ENCODE measurements at places on chromosomes 16 and 17.

DNA sequence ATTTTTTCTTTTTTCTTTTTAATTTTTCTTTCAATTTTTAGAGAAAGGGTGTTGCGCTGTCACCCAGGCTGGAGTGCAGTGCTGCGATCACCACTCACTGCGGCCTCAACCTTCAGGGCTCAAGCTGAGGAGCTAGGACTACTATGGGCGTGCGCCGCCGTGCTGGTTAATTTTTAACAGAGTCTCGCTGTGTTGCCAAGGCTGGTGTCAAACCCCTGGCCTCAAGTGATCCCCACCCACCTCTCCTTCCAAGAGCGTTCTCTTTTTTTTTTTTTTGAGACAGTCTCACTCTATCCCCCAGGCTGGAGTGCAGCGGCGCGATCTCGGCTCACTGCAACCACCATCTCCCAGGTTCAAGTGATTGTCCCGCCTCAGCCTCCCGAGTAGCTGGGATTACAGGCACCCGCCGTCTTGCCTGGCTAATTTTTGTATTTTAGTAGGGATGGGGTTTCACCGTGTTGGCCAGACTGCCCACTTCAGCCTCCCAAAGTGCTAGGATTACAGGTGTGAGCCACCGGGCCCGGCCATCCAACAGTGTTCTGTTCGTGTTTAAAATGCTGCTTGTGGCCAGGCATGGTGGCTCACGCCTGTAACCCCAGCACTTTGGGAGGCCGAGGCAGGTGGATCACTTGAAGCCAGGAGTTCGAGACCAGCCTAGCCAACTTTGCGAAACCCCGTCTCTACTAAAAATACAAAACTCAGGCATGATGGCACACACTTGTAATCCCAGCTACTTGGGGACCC is 14.5 kb upstream of the RPL13 start:
- no peak for DNase-seq

- peak; percentile 16 for DNase-seq
Observed at GRCh38 chr17:13359774-13360173, 242.0 kb downstream of the HS3ST3A1 start.

GRCh38 chr17:60160829-60161501 is 11.2 kb downstream of the CA4 start:
- no peak for DNase-seq

DNA sequence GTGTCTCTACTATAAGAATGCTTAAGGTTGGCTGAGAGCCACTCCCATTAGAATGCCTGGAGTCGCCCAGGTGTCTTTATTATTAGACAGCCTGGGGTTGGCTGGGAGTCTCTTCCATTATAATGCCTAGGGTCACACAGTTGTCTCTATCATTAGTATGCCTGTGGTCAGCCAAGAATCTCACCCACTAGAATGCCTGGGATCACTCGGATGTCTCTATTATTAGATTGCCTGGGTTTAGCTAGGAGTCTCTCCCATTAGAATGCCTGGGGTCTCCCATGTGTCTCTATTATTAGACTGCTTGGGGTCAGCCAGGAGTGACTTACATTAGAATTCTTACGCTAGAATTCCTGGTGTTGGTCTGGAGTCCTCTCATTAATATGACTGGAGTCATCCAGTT is 2255.3 kb downstream of the TP53TG3F start:
- DNase-seq: no peak

DNA sequence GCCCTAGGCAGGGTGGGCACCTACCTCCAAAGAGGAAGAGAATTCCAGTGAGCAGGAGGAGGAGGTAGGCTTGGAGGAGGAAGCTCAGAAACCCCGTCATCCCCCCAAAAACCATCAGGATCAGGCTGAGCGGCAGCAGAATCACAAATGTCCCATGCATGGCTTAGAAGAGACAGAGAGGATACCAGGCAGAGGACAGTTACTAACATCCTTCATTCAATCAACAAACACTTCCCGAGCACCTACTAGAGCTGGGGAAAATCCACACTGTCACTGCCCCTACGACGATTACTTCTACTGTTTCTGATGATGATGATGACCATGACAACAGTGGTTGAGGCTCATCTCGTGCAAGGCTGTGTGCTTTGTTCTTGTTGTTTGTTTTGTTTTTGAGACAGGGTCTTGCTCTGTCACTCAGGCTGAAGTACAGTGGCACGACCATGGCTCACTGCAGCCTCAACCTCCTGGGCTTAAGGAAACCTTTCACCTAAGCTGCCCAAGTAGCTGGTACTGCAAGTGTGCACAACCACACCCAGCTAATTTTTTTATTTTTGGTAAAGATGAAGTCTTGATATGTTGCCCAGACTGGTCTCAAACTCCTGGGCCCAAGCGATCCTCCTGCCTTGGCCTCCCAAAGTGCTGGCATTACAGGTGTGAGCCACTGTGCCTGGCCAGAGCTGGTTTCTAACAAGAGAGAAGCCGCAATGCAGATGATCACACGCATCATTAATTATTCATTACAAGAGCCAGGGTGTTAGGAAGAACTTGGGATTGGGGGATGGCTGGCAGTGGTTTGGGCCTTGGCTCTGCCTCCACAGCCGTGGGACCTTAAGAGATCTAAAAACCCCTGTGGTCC is 18.0 kb downstream of the TMEM114 start:
- DNase-seq: no peak

GRCh38 chr16:19432429-19432828 is 14.7 kb downstream of the TMC5 start:
- DNase-seq: no peak

DNA sequence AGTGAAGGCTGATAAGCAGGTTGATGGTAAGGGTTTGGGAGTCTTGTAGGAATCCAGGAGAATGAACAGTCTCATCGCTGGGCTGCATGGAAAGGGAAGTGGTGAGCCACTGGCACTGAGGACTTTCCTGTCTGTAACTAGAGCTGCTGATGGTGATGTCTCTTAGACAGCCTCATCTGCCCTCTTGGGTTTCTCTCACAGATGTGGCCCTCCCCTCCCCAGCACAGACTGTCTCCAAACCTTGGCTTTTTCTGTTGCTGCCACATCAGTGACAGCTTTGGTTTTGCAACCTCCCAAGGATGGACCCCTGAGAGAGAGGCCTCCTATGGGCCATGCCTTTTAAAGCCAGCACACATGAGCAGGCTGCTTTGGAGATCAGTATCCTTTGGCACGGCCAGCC is 16.9 kb downstream of the PLCG2 start:
- DNase-seq: no peak

DNA sequence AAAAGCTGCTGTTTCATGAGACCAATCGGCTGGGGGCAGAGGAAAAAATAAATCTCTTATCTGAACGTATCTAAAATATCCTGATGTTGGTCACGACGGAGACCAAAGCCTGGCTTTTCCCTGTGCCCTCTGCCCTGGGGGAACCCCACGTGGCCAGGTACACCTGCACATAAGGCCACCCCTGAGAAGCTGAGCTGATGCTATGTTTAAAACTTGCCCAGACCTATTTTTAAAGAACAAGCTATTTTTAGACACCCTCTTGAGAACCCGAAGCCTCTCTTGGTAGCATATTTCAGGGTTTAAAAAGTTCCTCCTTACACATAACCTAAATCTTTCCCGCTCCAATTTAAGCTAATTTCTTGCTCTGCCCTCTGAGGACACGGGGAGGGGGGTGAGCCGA is 210.4 kb downstream of the GSG1L start:
- no peak for DNase-seq

DNA sequence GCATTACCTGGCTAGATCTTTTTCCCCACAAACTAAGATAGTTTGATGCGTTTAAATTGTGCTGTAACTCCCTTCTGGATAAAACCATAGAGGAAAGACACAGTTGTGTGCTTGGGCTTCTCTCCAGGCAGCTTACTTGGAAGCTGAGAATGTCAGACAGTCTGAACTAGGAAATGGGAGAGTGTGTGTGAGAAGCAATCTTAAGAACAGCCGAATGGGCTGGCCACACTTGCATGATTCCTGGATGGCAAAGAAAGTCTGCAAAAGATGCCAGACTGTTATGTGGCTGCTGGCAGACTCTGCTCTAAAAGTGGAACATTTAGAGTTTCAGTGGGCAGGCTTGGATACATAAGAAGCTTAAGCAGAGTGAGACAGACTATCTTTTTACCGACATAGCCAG is 384.3 kb upstream of the PSMD7 start:
- DNase-seq: no peak

- no peak for DNase-seq
Observed at GRCh38 chr16:24875466-24875865, 29.7 kb downstream of the SLC5A11 start.

Measured in BE2C (cell line).